ENCODE measurements at places on chromosomes 4 and X.
A peak's percentile ranks its signal among the peaks of the same experiment; 100 is the strongest.

DNA sequence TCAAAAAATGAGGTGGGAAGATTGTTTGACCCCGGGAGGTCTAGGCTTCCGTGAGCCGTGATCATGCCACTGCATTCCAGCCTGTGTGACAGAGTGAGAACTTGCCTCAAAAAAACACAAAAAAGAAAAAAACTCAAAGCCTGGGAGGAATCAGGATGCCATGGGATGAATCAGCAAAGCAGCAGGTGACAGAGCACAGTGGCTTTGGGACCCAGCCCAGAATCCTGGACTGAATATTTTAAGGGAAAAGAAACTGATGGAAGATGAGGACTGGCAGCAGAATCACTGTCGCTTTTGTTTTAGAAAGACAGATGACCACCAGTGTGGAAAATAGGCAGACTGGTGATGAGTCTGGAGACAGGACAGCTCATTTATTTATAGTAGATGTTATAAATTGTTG, 16.6 kb downstream of the S100G start:
- H3K4me3 ChIP-seq = no peak overlapping the region
- H3K36me3 ChIP-seq = peaks cover 19% of the 10 kb centered on the region
- H3K4me1 ChIP-seq = no peaks in the 10 kb centered on the region
- DNase-seq = no peak
- no peaks in the 10 kb centered on the region for H3K27me3 ChIP-seq
- H3K27ac ChIP-seq = no peak overlapping the region

GRCh38 chr4:149279776-149280175, 535.9 kb downstream of the IQCM start:
- no peak overlapping the region for H3K27ac ChIP-seq
- no peaks in the 10 kb centered on the region for H3K27me3 ChIP-seq
- H3K36me3 ChIP-seq = no peaks in the 10 kb centered on the region
- H3K4me3 ChIP-seq = no peak overlapping the region

- H3K4me1 ChIP-seq = peaks cover 2% of the 10 kb centered on the region
- no peak overlapping the region for H3K27ac ChIP-seq
- H3K27me3 ChIP-seq = peaks cover 5% of the 10 kb centered on the region
- no peak overlapping the region for H3K4me3 ChIP-seq
- H3K36me3 ChIP-seq = no peaks in the 10 kb centered on the region
Measured at GRCh38 chr4:88219099-88219498, 60.7 kb upstream of the ABCG2 start.

DNA sequence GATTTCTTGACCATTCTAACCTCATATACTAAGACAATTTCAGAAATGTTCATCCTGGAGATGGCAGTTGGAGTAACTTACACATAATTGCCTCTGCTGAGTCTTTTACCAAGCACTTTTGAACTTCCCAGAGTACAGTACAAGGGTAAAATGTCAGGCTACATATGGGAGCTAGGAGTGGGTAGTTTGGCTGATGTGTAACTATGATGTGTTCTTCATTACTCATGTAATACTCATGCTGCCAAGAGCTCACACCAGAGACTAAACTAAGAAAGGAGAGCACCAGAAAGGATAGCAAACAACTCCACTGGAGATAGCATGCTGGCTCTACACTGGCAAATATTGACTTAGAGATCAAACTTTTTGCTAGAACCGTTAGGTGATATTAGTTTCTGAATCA, 194.0 kb downstream of the PDGFRA start:
- no peaks in the 10 kb centered on the region for H3K4me1 ChIP-seq
- no peak for DNase-seq
- no peaks in the 10 kb centered on the region for H3K36me3 ChIP-seq
- no peak overlapping the region for H3K4me3 ChIP-seq
- no peak overlapping the region for H3K27ac ChIP-seq

DNA sequence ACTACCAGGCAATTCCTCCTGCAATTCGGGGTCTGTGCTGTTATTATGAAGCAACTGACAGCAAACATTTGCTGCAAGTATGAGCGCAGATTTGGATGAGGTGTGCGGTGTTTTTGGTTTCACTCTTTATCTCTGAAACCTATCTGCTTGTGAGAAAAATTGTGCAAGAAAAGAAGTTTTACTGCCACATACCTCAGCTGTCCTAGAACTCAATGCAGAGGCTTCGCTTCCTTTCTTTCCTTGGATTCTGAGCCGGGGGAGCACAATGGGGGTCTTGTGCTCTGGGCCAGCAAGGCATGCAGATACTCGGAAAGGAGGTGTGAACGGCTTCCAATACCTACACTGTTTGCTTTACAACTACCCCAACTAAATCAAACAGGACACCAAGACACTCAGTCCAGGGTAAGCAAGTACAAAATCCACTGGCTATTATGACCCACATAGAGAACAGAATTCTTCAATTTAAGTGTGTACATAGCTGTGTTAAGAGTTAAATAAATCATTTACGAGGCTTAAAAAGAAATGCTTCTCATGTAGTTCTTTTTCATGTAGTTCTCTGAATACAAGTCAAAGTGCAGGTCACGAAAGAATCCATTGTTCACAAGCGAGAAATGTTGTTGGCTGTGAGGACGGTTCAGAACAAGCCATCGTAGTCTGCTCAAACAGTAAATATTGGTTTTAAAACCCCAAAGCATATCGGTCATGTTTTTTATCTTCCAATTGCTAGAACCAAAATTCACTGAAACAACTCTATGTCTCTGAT, 1.1 kb downstream of the SORBS2 start:
- peak overlapping the region; percentile 47 for H3K27ac ChIP-seq
- peaks cover 10% of the 10 kb centered on the region for H3K27me3 ChIP-seq
- no peak for DNase-seq

- peak; percentile 27 for DNase-seq
- no peaks in the 10 kb centered on the region for H3K36me3 ChIP-seq
- H3K4me3 ChIP-seq = no peak overlapping the region
- H3K27ac ChIP-seq = peak overlapping the region; percentile 90
Measured at GRCh38 chr4:102625232-102625930, 124.2 kb downstream of the NFKB1 start.

- peak overlapping the region; percentile 23 for H3K27ac ChIP-seq
- H3K4me1 ChIP-seq = peaks cover 17% of the 10 kb centered on the region
- no peaks in the 10 kb centered on the region for H3K36me3 ChIP-seq
- H3K4me3 ChIP-seq = peak overlapping the region; percentile 32
- no peaks in the 10 kb centered on the region for H3K27me3 ChIP-seq
Measured at GRCh38 chrX:42952621-42953020, 174.7 kb upstream of the PPP1R2C start.

DNA sequence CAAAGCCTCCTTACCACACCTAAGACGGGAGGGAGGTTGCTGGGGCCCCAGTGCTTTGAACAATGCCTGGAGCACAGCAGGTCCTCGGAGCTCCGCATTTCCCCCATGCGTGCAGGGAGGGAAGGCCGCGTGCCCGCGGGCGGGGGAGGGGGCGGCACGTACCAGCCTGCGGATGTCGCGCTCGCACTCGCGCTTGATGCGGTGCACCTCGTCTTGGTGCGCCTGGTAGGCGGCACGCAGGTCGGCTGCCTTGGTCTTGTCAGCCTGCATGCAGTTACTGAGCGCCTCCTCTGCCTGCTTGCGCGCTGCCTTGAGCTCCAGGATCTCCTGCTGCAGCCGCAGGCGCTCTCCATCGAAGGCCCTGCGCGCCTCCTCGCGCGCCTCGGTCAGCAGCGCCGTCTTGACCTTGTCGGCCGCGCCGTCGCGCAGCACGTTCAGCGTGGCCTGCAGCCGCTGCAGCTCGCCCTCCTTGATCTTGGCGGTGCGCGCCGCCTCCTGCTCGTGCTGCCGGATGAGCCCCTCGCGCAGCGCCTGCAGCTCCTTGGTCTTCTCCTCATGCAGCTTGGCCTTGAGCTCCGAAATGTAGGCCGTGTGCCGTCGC, 87.2 kb upstream of the C4orf50 start:
- DNase-seq = no peak
- no peaks in the 10 kb centered on the region for H3K4me1 ChIP-seq
- H3K27ac ChIP-seq = no peak overlapping the region
- no peaks in the 10 kb centered on the region for H3K36me3 ChIP-seq

DNA sequence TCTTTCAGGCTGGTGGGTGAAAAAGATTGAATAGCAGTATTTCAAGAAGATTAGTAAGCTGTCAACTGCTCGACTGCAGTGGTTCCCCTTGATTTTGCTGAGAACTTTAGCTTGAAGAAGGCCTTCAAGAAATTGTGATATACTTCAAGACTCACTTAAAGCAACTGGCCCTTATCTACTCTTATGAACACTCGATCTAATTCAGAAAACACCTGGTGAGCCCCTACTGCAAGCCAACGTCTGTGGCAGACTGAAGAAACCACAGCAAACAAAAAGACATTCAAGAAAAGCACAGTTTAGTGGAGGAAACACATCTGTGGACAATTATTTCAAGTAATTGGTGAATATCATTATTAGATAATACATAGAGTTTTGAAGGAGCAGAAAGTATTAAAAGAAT, 119.0 kb downstream of the INPP4B start:
- H3K4me1 ChIP-seq = no peaks in the 10 kb centered on the region
- no peaks in the 10 kb centered on the region for H3K36me3 ChIP-seq
- H3K27ac ChIP-seq = no peak overlapping the region
- H3K4me3 ChIP-seq = no peak overlapping the region
- H3K27me3 ChIP-seq = no peaks in the 10 kb centered on the region
- DNase-seq = no peak

DNA sequence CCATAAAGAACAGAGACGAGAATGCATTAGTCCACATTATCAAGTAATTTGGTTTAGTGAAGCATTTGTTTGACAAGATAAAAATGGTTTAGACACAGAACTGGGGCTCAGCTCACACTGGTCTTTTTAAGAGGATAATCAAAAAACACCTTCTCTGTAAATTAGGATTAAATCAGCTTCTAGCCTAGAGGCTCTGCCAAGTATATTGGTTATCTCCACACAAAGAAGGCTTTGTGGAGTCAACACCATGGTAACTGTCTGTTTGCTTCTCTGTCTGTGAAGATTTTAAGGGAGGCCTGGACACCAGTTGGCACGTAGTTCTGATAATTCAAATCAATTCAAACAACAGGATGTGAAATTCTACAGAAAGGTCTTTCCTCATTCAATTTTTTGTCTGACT, 687.0 kb downstream of the DMD start:
- no peak overlapping the region for H3K4me3 ChIP-seq
- H3K36me3 ChIP-seq = no peaks in the 10 kb centered on the region
- no peaks in the 10 kb centered on the region for H3K27me3 ChIP-seq
- peaks cover 13% of the 10 kb centered on the region for H3K4me1 ChIP-seq
- DNase-seq = no peak

DNA sequence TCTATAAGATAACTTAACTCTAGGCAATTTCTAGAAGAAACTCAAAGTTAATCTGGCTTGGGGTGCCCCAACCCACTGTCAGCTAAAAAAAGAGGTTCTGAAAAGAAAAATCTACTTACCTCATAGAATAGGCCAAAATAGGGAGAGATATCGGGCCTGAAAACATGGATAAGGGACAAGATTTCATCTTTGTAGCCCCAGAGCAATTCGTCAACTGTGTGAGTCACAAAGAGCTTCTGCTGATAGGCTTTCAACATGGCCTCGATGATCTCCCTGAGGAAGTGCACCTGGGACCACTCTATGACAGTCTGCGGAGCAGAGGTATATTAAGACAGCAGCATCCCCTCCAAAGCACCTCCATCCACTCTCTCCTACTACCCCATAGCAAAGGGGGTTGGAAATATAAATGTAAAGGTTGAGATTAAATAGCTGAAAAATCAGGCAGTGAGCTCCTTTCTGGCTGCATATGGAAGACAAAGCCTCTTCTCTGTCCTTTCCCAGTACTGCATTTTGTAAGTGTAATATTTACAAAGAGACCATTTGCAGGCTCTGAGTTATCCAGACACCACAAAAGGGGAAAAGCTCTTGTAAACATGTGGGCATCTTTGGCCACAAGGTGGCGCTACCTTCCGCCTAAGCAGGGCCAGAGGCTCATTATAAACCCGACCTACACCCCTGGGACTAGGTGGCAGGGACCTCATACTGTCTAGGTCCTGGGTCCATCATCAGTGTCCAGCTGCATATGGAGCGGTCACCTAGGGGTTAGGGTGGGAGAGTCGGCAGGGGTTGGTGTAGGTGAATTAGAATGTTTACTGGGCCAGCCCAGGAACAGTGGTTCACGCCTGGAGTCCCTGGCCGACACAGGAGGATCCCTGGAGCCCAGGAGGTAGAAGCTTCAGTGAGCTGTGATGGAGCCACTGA, 31.5 kb upstream of the NUP54 start:
- no peaks in the 10 kb centered on the region for H3K27me3 ChIP-seq
- peaks cover 7% of the 10 kb centered on the region for H3K36me3 ChIP-seq
- no peak overlapping the region for H3K4me3 ChIP-seq

GRCh38 chr4:185839770-185840169, 27.8 kb upstream of the SORBS2 start:
- H3K27ac ChIP-seq = no peak overlapping the region
- no peak for DNase-seq
- H3K4me3 ChIP-seq = no peak overlapping the region
- no peaks in the 10 kb centered on the region for H3K27me3 ChIP-seq

All from naive B cell (primary cell).